Glutamatergic neuron (in vitro differentiated cells): ENCODE measurements at places on chromosomes 6 and 20.

GRCh38 chr6:15536198-15536955 lies 126.5 kb downstream of the DTNBP1 start:
- no peak for DNase-seq

DNA sequence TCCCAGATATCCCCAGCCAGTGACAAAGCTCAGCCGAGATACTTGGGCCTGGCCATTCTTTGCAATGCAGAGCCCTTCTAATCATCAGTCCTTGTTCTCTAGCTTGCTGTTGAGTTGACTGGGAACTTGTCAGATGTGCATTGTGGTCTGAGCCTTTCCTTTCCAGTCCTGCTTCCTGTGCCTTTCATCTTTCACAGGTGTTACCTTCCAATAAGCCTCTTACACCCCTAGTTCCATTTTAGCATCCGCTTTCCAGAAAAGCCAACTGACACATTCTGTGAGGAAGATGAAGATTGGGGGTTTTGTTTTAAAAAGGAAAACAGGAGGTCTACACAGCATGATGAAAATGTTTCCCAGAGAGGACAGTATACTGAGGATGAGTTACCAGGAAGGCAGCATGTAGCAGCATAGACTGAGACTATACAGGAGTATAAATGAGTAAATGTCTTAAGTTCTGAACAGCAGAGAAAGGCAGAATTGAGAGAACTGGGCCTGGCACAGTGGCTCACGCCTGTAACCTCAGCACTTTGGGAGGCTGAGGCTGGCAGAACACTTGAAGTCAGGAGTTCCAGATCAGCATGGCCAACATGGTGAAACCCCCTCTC lies 5.6 kb upstream of the CEP85L start:
- DNase-seq = no peak

DNA sequence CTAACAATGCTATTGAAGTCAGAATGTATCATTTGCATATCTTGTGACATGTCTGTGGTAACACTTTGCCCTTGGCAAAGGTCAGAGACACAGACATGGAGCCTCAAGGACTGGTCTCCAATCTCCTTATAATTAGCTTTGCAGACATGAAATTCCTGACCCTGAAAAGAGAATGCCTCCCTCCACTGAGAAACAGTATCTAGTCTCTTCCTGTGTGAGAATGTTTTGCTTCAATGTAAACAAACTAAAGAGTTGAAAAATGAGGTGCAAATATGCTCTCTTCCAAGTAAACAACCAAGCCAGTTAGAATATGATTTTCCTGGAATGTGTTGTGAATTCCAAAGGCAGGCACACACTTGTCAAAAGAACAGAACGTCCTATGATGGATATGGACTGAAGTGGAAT lies 407.1 kb upstream of the MARCKS start:
- DNase-seq = no peak

- no peak for DNase-seq
Measured at GRCh38 chr6:124033501-124033900, 229.8 kb downstream of the NKAIN2 start.

DNA sequence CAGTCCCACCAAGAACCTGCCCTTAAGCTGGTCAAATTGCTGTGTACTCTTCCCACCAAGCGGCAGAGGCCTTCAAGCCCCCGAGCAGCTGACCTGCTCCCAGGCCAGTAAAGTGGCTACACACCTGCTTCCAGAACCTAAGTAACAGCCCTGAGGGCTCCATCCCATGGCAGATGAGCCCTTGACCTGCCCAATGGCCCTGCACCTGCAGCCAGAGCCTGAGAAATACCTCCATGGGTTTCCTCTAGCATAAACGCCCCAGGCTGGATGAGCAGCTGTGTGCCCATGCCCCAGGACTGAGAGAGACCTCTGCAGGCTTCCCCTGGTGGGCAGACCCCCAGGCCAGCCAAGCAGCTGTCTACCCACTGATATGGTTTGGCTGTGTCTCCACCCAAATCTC lies 123.0 kb upstream of the LAMA2 start:
- DNase-seq = no peak
